ENCODE measurements at places on chromosomes 11 and 22. TPM values are rescaled to one million over a fixed set of nuclear protein-coding genes. Genes with fewer than 3 reads are reported as not detected.

GRCh38 chr11:120388261-120388660 is 52.0 kb downstream of the ARHGEF12 start:
- no peaks in the 10 kb centered on the region for H3K27me3 ChIP-seq
- H3K4me1 ChIP-seq, result peaks cover 4% of the 10 kb centered on the region
- H3K36me3 ChIP-seq, result no peaks in the 10 kb centered on the region
- no peak overlapping the region for H3K27ac ChIP-seq

GRCh38 chr11:115611343-115611742 is 107.1 kb upstream of the CADM1 start:
- DNase-seq, result no peak
- no peaks in the 10 kb centered on the region for H3K36me3 ChIP-seq
- no peak overlapping the region for H3K27ac ChIP-seq

The APOA4 gene
- total RNA-seq, result not detected

DNA sequence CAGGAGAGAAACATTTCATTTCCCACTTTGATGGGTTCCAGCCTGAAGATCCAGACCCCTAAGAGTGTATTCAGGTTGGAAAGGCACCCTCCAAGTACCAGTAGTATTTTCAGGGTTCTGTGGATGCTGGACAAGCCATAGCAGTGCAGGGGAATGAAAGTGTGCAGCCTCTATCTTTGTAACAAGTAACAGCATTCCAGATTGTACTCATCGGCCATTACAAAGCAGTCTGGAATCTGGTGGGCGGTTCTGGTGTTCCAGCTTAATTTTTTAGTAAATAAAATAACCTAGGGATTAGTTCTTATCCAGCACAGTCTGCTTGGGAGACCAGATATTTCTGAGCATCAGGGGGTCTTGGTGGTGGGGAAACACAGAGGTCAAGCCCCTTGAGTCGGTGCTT is 22.6 kb downstream of the APLNR start:
- no peak for DNase-seq
- H3K36me3 ChIP-seq, result no peaks in the 10 kb centered on the region
- H3K4me1 ChIP-seq, result no peaks in the 10 kb centered on the region
- no peak overlapping the region for H3K27ac ChIP-seq
- H3K4me3 ChIP-seq, result no peak overlapping the region

DNA sequence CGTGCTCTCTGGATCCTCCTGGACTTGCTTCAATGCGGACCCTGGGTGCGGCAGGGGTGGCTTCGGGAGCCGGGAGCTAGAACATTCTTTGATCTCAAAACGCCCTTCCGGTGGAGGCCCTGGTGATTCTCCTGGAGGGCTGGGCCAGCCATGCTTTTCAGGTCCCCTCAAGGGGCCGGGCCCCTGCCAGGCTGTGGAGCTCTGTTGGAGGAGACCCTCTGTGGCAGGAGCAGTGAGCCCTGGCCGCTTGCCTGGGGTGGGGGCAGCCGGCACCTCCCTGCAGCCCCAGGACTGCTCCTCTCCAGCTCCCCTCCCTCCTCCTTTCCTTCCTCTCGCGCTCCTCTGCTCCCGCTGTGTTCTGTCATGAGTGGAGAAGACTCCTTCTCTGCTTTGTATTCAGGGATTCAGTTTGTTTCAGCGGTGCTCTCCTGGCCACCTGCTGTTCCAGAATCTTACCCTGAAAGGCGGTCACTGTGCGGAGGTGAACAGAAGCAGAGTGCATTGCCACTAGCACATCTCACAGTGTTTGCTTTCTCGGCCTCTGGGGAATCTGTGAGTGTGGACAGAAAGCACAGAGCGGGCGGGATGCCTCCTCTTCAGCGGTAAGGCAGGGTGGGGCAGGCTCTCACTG is 289.1 kb downstream of the TBC1D22A start:
- no peak overlapping the region for H3K27ac ChIP-seq
- DNase-seq, result peak; percentile 33
- H3K27me3 ChIP-seq, result no peaks in the 10 kb centered on the region
- no peaks in the 10 kb centered on the region for H3K36me3 ChIP-seq
- H3K4me1 ChIP-seq, result no peaks in the 10 kb centered on the region
- H3K4me3 ChIP-seq, result no peak overlapping the region

DNA sequence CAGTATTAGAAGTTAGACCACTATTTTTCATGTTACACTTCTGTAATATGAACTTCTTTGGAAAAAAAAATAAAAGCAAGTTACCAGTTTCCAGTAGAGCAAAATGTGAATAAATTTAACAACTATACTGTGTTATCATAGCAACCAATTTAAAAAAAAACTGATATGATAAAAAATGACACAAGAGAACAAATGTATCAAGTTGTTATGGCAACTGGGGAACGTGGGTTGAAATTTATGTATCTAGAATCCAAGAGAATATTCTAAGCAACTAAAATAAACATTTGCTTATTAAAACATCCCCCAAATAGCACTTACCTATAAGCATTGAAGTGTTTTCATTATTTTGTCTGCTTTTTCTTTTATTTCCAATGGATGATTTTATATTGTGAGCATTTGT is 442.4 kb downstream of the DLG2 start:
- no peaks in the 10 kb centered on the region for H3K36me3 ChIP-seq
- H3K27ac ChIP-seq, result no peak overlapping the region
- no peak for DNase-seq
- no peak overlapping the region for H3K4me3 ChIP-seq
- no peaks in the 10 kb centered on the region for H3K27me3 ChIP-seq
- no peaks in the 10 kb centered on the region for H3K4me1 ChIP-seq

GRCh38 chr22:46050451-46050845 is 73.5 kb upstream of the WNT7B start:
- H3K4me1 ChIP-seq, result no peaks in the 10 kb centered on the region
- H3K27ac ChIP-seq, result peak overlapping the region; percentile 30
- H3K4me3 ChIP-seq, result no peak overlapping the region
- no peaks in the 10 kb centered on the region for H3K36me3 ChIP-seq
- DNase-seq, result no peak
- no peaks in the 10 kb centered on the region for H3K27me3 ChIP-seq

DNA sequence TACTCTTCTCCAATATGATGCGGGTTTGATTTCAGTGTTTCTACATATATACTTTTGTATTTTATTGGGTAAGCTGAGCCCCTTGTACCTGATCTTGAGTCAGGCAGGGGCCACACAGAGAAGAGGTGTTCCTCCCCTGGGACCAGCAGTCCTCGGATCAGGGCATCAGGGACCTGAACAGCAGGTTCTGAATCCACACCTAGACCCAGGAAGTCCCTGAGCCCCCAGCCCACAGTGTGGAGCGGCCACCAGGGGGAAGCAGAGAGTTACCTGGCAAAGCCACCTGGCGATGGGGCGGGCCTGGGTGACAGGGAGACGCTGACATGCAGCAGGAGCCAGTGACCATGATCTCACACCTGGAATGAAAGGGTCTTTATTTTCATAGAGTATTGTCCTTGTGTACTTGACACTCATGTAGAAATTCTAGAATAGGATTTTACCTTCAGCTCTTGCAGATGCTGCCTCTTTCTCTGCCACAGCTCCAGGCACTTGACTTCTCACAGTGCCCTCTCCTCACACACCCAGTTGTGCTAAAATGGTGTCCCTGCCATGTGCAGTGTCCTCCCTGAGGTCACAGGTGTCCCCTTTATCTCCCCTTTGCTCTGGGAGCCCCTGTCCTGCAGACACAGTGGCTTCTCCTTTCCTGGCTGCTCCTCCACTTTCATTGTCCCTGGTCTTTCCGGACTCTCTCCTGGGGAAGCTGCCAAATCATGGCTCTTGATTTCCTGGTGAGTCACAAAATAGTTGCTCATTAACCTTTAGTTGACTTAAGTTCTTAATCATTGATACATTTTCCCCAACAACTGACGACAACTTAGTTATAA is 48.5 kb downstream of the GGTLC2 start:
- H3K4me3 ChIP-seq, result no peak overlapping the region
- no peak overlapping the region for H3K27ac ChIP-seq
- no peak for DNase-seq
- H3K4me1 ChIP-seq, result no peaks in the 10 kb centered on the region
- no peaks in the 10 kb centered on the region for H3K27me3 ChIP-seq

The UPB1 gene
- total RNA-seq, result 1.2 TPM

The POLR2F gene
- 45.9 TPM for total RNA-seq

DNA sequence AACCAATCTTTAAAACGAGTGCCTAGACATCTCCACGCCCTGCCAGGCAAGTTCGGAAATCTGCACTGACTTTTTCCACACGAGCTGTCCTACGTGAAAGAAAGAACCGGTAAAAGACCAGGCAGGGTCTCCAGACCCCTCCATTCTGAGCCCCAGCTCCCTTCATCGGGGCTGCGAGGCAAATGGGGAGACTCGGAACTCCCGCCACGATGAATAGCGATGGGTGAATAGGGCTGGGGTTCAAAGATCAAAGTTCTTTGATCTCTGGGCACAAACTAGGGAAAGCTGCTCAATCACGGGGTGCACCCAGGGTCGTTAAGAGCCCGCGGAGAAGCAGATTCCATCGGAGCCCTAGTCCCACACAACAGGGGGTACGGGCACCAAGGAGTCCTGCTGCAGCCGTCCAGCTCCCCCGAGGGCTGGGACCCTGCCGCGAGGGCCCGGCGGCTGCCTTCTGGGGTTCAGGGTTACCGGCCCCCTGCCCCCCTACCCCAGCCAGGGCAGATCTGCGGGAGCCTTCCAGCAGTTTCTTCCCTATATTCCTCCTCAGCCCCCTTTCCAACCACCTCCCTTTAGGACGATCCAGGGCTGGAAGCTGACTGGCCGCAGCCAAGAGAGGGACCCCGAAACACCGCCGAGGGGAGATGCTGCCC is 1.1 kb downstream of the LRP4 start:
- H3K4me3 ChIP-seq, result peak overlapping the region; percentile 55
- H3K4me1 ChIP-seq, result no peaks in the 10 kb centered on the region
- H3K27me3 ChIP-seq, result no peaks in the 10 kb centered on the region
- H3K36me3 ChIP-seq, result no peaks in the 10 kb centered on the region
- H3K27ac ChIP-seq, result no peak overlapping the region
- DNase-seq, result no peak

The ABTB2 gene
- 10.5 TPM for total RNA-seq

The IGSF9B gene
- 59.7 TPM for total RNA-seq

- no peak overlapping the region for H3K27ac ChIP-seq
- H3K4me3 ChIP-seq, result no peak overlapping the region
- DNase-seq, result no peak
- no peaks in the 10 kb centered on the region for H3K4me1 ChIP-seq
- no peaks in the 10 kb centered on the region for H3K27me3 ChIP-seq
These were observed 48.5 kb upstream of the HSPA8 start for GRCh38 chr11:123110397-123110796.

GRCh38 chr11:44505581-44506054 is 59.8 kb upstream of the CD82 start:
- no peak overlapping the region for H3K4me3 ChIP-seq
- no peaks in the 10 kb centered on the region for H3K4me1 ChIP-seq
- no peaks in the 10 kb centered on the region for H3K36me3 ChIP-seq
- H3K27me3 ChIP-seq, result no peaks in the 10 kb centered on the region

GRCh38 chr11:80473562-80473961 is 1032.7 kb upstream of the TENM4 start:
- no peaks in the 10 kb centered on the region for H3K27me3 ChIP-seq
- no peaks in the 10 kb centered on the region for H3K4me1 ChIP-seq
- no peak overlapping the region for H3K4me3 ChIP-seq
- DNase-seq, result no peak

The DRD4 gene
- total RNA-seq, result 2.1 TPM

DNA sequence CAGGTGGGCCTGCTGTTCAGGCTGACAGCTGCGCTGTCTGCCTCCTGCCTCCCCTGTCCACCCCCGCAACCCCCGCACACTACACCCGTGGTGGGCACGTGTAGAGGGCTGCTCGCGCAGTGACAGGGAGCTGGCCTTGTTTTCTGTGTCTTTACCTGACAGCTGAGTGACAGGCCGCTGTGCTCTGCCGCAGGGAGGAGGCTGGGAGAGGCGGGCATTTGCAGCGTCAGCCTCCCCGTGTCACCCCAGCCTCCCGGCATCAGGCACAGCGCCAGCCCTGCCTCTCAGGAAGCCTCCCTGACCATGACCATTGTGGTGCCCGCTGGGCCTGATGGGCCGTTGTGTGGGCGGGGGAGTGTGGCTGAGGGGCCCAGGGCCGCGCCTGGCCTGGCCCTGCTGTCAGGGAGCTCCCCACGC is 32.0 kb upstream of the RELT start:
- H3K27ac ChIP-seq, result peak overlapping the region; percentile 19
- peaks cover 4% of the 10 kb centered on the region for H3K4me1 ChIP-seq
- H3K4me3 ChIP-seq, result no peak overlapping the region
- H3K36me3 ChIP-seq, result no peaks in the 10 kb centered on the region
- no peaks in the 10 kb centered on the region for H3K27me3 ChIP-seq

DNA sequence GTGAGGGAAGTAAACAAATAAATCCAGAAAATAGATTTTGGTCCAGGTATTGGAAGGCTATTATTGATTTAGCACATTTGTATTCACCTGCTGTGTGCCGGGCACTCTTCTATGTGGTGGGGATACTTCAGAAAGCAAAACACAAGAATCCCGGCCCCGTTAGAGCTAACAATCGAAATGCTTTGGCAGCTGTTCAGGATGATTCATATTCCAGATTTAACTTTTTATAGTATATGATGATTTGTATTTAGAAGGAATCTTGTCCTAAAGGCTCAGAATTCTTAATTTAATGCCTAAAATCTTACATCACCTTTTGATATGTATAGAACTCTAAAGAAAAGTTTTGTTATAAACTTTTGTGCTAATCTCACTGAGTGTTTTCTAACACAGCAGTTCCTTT is 28.0 kb downstream of the ZC3H12C start:
- no peak for DNase-seq
- no peaks in the 10 kb centered on the region for H3K36me3 ChIP-seq
- no peak overlapping the region for H3K27ac ChIP-seq
- no peak overlapping the region for H3K4me3 ChIP-seq
- no peaks in the 10 kb centered on the region for H3K27me3 ChIP-seq

DNA sequence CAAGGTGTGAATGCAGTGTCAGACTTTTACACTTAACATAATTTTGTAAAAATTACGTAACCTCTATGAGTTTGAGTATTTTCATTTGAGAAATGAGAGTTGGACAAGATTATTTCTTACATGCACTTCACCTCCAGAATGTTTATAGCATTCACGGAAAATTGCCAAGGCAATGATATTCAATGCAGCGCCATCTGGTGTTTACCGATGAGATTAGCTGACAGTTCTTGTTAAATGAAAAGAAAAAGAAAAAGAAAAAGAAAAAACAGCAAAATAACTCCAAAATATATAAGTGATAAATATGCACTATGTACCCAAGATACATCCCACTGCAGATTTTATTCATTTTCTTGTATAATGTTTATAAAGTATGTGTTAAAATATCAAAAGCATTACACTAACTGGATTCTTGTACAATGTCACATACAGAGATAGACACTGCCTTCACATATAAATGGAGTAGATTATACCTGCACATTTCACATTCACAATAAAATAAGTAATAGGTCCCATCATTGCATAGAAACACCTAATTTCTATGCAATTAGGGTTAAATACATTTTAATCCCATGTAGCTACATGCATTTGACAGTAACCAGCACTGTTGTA is 976.3 kb upstream of the FAT3 start:
- H3K4me1 ChIP-seq, result no peaks in the 10 kb centered on the region
- no peak overlapping the region for H3K4me3 ChIP-seq
- no peaks in the 10 kb centered on the region for H3K36me3 ChIP-seq
- no peak for DNase-seq
- no peak overlapping the region for H3K27ac ChIP-seq
- H3K27me3 ChIP-seq, result no peaks in the 10 kb centered on the region
